ENCODE measurements at places on chromosomes 7 and 10.

- no peak for DNase-seq
Observed at GRCh38 chr10:3756360-3756740, 28.7 kb downstream of the KLF6 start.

- no peak for DNase-seq
Observed at GRCh38 chr10:6025683-6026255, 36.4 kb downstream of the IL2RA start.

GRCh38 chr10:72875250-72876055 lies 18.1 kb upstream of the OIT3 start:
- DNase-seq: no peak

DNA sequence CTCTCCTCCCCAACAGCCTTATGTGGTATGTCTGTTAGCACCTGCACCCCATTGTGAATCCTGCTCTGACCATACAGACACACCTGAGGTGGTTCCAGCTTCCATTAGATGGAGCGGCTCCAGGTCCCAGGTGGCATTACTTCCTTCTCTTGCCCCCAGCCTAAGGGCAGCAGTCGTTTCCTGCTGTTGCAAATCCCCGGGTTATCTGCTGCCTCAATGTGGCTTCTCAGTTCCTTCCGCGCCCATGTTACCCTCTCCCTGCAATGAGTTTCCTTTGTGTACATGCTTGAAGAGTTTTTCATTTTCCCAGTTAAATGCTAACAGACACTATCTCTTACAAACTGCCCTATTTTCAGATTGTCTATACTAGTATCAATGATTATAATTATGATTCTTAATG lies 62.8 kb upstream of the PRKCQ start:
- no peak for DNase-seq

- no peak for DNase-seq
Observed at GRCh38 chr10:123795196-123795780, 96.3 kb downstream of the CPXM2 start.
